Hindlimb muscle (tissue), 1 donor: ENCODE measurements at places on chromosomes 2 and 18.

DNA sequence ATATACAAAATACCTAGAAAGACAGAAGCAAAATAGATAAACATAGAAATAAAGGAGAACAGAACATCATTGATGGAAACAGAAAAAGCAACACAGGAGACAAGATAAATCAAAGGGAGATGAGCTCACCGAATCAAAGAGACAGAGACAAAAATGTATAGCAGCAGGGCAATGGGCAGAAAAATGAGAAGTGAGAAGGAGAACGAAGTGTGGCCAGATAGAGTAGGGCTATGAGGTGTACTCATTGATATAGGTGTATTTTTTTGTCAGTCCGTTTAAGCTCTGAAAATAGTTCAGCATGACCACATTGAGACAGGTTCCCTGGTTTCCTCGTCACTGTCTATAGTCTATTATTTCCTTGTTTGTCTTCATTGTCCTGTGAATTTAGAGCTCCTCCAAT lies 55.1 kb downstream of the SP100 start:
- no peak for DNase-seq

DNA sequence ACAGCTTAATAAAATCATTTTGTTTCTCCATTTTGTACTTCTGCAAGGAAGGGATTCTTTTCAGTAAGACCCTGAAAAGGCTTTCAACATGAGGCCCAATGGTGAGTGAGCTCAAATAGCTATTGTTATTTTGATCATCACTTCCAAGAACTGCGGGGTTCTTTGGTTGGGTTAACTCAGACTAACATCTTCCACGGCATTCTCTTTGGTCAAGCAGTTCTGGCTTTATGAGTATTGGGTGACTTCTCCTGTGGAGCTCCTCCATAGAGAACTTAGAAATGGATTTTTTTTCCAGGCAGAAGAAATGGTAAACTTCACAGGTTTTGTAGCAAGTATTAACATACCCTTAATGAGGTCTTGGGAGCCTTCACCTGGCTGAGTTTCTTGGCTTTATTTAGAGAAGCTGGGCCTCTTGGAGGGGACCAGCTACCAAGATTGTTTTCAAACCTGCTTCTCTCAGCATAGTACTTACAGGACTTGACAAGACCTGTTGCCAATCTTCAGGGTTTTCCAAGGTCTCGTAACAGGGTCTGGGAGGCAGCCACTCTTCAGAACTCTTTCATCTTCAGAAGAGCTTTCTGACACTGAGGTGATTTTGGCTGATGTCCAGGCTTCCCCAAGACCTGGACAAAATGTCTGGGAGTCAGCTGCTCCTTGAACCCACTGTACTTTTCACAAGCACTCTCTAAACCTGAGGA lies 353.2 kb upstream of the ETAA1 start:
- no peak for DNase-seq

GRCh38 chr2:141513853-141514252 lies 617.0 kb downstream of the LRP1B start:
- no peak for DNase-seq

- DNase-seq: no peak
Observed at GRCh38 chr2:223735035-223735640, 102.2 kb downstream of the AP1S3 start.

GRCh38 chr2:234994438-234995321 lies 42.9 kb downstream of the SH3BP4 start:
- DNase-seq: no peak

GRCh38 chr2:67797801-67798540 lies 264.8 kb downstream of the C1D start:
- no peak for DNase-seq

- no peak for DNase-seq
Observed at GRCh38 chr2:220998156-220998555, 573.9 kb downstream of the EPHA4 start.

- no peak for DNase-seq
Observed at GRCh38 chr2:218395456-218395825, 4.2 kb upstream of the CTDSP1 start.

DNA sequence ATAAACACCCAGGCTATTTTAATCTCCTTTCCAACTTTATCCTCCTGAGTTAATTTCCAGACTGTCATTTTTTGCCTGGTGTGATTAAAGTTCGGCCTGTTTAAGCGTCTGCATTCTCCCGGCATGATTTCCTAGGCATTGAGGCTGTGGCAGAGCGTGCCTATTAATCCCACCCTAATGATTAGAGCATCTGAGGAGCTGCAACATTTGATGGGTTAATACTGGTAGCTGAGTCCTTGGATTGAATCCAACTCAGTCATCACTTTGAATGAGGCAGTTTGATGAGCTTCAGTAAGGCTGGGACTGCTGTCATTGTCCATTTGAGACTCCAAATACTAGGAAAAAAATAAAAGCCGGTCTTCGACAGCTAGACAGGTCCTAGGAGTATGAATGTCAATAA lies 882.5 kb downstream of the SLC4A3 start:
- DNase-seq: no peak

DNA sequence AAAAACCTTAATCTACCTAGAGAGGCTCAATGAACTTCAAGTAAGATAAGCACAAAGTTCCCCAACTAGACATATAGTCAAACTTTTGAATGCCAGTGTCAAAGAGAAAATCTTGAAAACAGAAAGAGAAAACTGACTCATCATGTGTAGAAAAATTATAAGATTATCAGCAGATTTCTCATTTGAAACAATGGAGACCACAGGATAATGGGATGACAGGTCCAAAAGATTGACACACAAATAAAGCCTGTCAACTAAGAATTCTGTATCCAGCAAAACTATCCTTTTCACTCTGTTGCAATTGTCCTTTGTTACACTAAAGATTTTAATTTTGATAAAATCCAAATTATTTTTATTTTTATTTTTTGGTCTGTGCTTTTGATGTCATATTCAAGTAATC lies 61.6 kb downstream of the COPS8 start:
- DNase-seq: no peak

GRCh38 chr2:44836174-44836573 lies 105.3 kb upstream of the SIX3 start:
- DNase-seq: no peak

- no peak for DNase-seq
Observed at GRCh38 chr2:44826601-44827000, 114.9 kb upstream of the SIX3 start.

- no peak for DNase-seq
Observed at GRCh38 chr18:939958-940357, 35.3 kb downstream of the ADCYAP1 start.

GRCh38 chr18:13710414-13710831 lies 15.9 kb downstream of the FAM210A start:
- DNase-seq: no peak

DNA sequence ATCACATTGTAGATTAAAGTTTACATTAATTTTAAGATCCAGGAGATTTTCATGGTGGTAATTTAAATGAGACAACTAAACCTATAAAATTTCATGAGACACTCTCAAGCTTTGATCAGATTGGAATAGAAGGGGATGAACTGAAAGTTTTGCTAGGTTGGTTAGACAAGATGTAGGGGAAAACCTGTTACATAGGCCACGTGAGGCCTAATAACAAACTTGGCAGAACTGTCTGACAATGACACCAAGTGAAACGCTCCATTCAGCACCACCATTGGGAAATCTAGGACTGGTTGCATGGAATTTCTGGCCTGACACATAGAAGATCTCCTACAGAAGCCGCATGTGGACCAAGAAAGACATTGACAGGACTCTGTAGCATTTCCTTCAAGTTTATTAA lies 87.8 kb upstream of the SLC39A10 start:
- no peak for DNase-seq

GRCh38 chr18:44726059-44726421 lies 45.4 kb downstream of the SETBP1 start:
- DNase-seq: no peak

DNA sequence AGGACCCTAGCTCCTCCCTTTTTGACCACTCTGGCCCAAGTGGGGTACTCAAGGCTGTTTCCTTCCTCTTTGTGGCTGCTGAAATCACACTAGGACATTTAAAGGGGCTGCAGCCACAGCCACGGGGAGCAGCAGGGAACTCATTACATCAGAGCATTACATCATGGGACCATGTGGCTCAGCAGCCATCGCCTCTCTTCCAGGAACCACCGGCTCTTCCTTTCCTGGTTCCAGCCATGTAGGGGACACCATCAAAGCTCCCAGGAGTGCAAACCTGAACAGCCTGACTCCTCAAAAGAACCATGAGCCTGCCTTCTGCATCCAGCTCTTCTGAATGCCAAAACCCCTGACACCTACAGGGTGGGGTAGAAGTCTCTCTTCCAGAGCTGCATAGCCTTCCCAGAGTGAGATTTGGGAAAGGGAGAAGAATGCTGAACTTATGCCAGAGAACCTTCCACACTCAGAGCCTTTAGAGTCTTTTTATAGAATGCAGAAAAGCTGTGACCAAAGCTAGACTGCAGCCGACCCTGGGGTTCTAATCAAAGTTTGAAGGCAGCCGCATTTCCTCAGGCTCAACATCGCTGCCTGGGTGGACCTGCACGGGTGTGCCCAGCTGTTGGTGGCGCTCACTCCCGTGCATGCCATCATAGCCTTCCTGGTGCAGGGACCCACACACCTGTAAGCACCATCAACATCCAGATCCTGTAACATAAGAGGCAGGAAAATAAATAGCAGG lies 121.7 kb downstream of the KLHL29 start:
- DNase-seq: no peak

- DNase-seq: no peak
Observed at GRCh38 chr2:7111626-7112025, 194.4 kb downstream of the RNF144A start.

- no peak for DNase-seq
Observed at GRCh38 chr2:273333-273732, 8.6 kb downstream of the ACP1 start.

GRCh38 chr2:109721135-109721534 lies 73.0 kb upstream of the RGPD5 start:
- DNase-seq: no peak

DNA sequence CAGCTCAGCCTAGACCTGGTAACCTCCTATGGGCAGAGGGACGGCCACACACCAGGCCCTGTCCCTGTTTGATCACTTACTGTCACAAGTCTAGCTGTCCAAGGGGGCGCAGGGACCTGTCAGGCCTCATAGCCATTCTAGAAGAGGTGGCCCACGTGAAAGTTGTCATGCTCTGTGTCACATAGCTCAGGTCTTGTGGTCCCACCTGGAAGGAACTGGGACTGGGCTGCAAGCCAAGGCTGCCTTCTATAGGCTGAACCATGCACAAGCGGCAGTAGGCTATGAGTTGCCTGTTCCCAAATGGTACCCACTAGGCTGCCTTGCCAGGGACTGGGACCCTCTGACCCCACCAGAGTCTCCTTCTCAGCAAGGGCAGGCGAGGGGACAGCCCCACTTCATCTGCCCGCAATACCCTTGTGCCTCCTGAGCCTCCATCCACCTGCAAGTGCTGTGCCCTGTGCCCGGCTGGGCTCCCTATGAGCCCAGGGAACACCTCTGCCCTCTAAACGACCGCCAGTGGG lies 177.5 kb downstream of the ANAPC1 start:
- no peak for DNase-seq

DNA sequence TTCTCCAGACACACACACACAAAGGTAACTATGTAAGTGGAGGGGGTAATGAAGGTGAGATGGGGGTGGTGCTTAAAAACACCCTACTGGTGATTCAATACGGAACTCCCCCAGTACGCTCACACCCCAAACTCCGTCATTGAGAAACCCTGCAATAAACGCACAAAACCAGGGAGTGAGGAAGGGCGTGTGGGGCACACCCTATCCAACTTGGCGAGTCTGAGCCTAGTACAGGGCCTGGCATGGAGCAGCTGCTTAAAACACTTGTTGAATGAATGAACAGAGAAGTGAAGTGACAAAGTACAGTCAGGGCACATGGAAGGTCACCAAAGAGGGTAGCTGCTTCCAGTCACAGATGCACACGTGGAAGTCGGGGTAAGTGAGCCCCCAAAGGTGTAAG lies 146.8 kb upstream of the SMAD2 start:
- DNase-seq: no peak

DNA sequence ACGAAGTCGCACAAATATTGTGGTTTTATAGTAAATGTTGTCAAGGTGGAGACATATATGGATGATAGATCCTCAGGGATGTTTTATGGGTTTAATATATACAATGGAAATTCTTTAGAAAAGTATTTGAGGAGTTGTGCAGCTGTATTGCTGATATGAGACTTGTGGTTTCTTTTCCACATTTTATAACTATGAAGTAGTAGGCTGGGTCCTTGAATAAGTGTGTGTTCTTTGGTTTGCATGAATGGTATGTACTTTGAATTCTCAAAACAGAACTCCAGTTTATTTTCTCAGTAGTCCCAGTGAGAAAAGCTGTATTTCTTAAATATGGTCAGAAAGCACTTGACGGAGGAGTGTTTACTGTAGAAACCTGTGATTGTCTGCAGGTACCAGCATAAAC lies 42.4 kb downstream of the PLCL1 start:
- no peak for DNase-seq

DNA sequence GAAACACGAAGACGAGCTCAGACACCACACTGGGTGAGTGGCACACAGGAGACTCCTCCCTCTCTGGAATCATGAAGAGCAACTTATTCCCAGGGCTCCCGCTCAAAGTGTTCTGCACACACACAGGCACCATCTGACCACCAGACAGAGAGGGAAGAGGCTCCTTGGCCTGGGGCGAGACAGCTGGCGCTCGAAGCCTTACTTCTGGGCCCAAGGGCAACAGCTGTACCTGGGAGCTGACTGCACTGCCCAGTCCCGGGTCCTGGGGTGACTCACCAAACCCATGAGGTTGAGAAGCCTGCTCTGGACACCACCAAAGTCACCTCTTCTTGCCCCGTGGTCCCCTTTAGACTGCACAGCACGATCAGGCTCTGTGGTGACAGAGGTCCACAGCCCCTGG lies 42.4 kb downstream of the ADCY3 start:
- no peak for DNase-seq

DNA sequence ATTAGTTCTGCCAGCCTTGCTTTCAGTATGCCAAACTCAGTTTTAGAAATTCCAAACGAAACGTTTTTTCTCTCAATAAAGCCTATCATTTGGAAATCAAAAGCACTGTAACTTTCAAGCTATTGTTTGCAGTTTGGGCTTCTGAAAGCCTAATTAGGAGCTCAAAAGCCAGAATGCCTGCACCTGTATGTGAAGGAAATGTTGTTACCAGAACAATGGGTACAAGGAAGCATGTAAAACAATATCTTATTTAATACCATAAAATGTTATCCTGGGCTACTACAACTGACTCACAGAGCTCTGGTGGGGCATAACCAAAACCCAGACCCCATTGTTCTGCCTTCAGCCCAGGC lies 12.6 kb upstream of the GULP1 start:
- no peak for DNase-seq

DNA sequence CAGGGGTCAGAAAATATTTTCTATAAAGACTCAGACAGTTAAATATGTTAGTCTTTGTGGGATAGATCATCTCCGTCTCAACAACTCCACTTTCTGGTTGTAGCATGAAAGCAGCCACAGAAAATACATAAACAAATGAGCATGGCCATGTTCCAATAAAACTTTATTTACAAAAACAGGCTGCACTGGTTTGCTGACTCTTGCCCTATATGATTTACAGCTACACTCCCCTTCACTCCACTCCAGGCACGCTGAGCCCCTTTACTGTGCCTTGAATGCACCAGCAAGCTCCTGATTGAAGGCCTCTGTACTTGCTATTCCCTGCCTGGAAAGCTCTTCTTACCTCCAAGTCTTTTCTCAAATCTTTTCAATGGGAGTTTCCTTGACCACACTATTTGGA lies 5.8 kb upstream of the STAMBP start:
- DNase-seq: no peak

GRCh38 chr18:10320791-10321190 lies 133.6 kb upstream of the APCDD1 start:
- no peak for DNase-seq

- DNase-seq: no peak
Observed at GRCh38 chr2:121359716-121360565, 74.9 kb upstream of the TFCP2L1 start.
